ENCODE measurements at places on chromosomes 7 and 10. TPM values are rescaled to one million over a fixed set of nuclear protein-coding genes. Genes with fewer than 3 reads are reported as not detected.

- H3K27ac ChIP-seq, result no peak overlapping the region
- no peaks in the 10 kb centered on the region for H3K27me3 ChIP-seq
- H3K36me3 ChIP-seq, result no peaks in the 10 kb centered on the region
These were observed 491.1 kb upstream of the AKR1E2 start for GRCh38 chr10:4334871-4335270.

The STEAP2 gene
- 25.9 TPM for total RNA-seq

The SHTN1 gene
- 11.7 TPM for total RNA-seq

The JCAD gene
- total RNA-seq, result 3.2 TPM

- H3K4me3 ChIP-seq, result no peak overlapping the region
- H3K27me3 ChIP-seq, result no peaks in the 10 kb centered on the region
- H3K4me1 ChIP-seq, result peaks cover 40% of the 10 kb centered on the region
- no peaks in the 10 kb centered on the region for H3K36me3 ChIP-seq
- DNase-seq, result no peak
- H3K27ac ChIP-seq, result peak overlapping the region; percentile 54
These were observed 4.8 kb downstream of the NHLRC2 start for GRCh38 chr10:113859261-113859660.

DNA sequence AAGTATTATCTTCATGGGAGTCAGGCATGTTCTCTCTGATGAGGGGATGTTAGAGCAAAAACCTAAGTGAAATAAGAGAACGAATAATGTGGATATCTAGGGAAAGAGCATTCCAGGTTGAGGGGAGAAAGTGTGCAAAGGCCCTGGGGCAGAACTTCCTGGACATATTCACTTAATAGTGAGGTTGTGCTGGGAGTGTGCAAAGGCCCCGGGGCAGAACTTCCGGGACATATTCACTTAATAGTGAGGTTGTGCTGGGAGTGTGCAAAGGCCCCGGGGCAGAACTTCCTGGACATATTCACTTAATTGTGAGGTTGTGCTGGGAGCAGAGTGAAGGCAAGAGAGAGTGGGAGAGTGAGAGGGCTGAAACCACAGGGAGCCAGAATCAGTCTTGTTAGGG, 11.8 kb downstream of the PON1 start:
- peaks cover 55% of the 10 kb centered on the region for H3K36me3 ChIP-seq
- no peaks in the 10 kb centered on the region for H3K27me3 ChIP-seq
- DNase-seq, result no peak
- H3K27ac ChIP-seq, result no peak overlapping the region
